ENCODE measurements at places on chromosomes 7 and 10.

DNA sequence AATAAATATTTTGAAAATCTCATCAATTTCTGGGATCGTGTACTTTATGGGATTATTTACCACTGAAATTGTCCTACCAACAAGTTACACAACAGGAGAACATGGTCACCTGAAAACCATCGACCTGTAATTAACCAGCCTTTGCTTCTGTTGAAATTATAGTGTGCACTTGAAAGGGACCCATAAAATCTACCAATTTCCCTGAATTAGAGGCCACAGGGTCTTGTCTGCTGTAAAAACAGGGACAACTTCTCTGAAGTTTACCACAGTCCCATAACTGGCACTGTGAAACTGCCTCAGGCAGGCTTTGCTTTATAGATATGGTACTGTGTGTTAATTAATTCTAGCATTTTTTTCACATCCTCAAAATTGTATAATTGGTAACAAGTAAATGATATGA, 37.7 kb downstream of the RAB19 start:
- DNase-seq: no peak

DNA sequence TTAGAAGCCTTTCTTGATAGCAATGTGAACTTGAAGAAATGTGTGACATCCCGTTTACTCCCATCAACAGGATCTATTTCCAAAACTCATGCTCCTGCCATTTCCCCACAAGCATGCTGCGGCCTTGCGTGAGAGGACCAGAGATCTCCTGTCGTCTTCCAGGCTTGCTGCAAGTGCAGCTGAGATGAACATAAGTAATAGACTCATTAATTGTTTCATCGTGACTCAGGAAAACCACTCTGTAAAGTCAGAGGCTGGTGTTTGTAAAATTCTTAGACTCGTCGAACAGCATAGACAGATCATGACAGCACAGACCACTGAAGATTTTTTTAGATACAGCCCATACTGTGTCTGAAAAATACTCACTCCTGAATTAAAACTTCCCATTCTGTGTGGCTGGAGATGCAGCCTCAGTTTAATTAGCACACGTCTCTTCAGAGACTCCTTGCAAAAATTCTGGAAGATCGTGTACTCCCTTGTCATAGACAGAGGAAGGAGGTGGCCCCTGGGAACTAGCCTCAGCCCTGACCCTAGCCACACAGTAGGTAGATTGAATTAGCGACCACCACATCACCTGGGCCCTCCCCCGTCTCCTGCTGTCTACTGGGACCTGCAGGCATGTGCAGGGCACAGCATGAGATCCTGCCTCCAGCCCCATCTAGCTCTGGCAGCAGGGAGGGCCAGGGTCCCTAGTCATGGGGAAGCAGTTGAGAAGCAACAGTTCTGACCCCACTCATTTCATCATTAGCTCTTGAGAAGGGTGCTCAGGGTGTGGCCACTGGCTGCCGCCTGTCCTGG, 226.0 kb downstream of the CELF2 start:
- DNase-seq: no peak

- no peak for DNase-seq
Measured at GRCh38 chr10:120138689-120139088, 246.2 kb downstream of the SEC23IP start.

DNA sequence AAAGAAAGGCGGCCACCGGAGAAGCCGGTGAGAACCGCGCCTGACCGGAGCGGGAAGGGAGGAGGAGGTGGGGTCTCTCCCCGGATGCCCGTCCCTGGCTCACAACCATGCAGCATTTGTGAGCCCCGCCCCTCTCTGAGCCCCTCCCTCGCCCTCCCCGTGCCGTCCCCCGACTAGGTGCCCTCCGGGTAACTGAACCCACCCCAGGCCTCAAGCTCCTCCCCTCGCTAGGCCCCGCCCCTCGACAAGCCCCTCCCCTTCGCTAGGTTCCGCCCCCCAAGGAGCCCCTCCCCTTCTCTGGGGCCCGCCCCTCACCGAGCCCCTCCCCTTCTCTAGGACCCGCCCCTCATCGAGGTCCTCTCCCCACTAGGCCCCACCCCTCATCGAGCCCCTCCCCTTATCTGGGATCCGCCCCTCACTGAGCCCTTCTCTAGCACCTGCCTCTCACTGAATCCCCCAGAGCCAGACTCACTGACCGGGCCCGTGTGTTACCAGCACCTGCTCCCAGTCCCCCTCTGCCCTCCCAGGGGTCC, 42.2 kb upstream of the HSPB1 start:
- no peak for DNase-seq
